ENCODE measurements at places on chromosomes 1 and 21.

DNA sequence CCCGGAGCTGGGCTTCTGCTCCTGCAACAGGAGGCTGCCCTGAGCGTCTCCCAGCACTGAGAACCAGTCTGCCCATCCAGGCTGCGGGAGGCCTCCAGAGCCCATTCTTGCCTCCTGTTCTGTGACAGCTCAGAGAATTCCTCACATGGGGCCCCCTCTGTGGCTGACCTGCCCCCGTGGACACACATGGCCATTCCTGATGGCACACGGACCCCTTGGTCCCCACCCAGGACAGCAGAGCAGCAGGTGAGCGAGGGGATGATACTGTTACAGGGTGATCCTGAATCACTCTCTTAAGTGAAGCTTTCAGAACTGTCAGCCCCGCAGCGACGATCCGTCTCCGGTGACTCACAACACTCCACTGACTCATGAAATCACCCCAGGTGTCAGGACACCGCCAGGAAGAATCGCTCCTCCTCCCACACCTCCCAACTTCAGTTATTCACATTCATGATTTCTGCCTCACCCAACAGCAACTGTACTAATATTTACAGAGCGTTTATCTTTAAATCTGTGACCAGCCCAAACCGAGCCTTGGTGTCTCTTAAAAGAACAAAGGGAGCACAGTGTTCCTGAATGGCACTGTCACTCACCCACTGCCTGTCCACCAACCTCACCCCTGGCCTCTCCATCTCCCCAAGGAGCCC is 22.5 kb downstream of the CHD5 start:
- DNase-seq: no peak

DNA sequence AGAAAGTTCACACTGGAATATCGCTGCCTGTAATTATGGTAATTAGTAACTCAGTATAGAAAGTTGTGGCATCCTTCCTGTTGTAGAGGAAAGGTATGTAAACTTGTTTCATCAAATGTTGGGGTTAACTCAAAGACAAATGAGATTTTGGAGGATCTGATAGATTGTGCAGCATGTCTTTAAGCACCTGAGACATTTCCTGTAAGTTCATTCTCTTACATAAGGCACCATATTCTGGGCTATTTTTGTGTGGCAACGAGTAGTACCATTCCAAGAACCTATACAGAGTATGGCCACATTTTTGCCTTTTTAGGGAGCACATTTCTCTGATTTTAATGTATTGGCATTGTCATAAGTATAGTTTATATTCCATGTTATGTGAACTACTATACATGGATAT is 88.8 kb downstream of the CDC14A start:
- no peak for DNase-seq

- no peak for DNase-seq
These were observed 58.5 kb downstream of the LDLRAD2 start for GRCh38 chr1:21870611-21871010.

DNA sequence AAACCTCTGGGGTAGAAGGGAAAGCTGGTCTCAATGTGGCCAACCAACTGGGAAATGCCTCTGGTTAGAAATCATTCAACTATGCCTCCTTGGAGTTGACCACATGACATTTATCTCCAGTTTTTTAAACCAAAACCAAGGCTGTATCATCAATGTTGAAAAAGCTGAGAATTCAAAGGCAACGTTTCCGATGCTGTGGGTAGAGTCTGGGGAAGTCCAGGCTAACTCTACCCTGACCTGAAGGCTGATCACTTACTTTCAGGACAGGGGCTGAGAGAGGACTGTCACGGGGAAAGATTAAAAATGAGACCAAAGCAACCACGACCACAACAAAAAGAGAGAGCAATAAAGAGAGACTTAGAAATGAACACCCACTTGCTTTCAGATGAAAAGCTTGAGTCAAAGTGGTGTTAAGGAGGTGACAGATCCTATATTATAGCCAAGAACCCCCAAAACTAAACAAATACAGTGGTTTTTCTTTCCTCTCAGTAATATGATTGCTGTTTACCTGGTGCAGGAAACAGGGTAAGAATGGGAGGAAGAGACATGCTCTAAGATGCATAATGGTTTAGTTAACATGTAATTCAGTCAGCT is 90.8 kb upstream of the TNFSF4 start:
- no peak for DNase-seq

- no peak for DNase-seq
These were observed 35.3 kb downstream of the AKT3 start for GRCh38 chr1:243814718-243815117.

GRCh38 chr1:183872403-183872802 is 67.5 kb downstream of the RGL1 start:
- no peak for DNase-seq

DNA sequence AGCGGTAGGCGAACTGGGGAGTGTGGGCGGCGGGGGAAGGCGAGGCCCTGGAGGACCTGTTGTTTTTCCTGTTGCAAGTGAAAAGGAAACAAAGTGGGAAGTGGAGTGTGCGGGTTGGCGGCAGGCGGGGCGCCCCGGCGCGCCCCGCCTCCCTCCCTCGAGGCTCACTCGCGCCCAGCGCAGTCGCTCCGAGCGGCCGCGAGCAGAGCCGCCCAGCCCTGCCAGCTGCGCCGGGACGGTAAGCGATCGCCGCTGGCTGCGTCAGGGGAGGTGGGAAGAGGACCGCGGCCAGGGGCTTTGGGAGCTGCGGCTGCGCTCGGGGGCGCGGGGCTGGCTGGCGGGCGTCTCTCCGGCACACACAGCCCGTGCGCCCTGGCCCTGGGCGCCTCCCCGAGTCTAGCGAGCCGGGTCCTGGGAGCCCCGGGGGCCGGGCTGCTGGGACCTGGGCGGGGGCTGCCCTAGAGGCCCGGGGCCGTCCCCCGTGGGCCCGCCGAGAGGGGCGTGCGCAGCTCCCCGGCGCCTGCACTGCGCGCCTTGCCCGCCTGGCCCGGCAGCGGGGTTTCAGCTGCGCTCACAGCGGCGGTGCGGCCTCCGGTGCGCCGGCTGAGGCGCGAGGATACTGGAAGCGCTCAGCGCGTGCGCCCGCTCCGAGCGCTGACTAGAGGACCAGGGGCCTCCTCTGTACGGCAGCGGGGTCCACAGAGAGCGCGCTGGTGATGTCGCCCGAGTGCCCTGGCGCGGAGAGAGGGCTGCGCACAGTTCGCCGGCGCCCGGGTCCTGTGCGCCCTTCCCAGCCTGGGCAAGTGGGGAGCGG is at the start of gene PIK3CD:
Gene PIK3CD, plus strand, starts transcription at position 167 of the 814 bp plus-strand sequence. CDS start 58,725 bp downstream, outside the sequence.
- DNase-seq: peak; percentile 45

DNA sequence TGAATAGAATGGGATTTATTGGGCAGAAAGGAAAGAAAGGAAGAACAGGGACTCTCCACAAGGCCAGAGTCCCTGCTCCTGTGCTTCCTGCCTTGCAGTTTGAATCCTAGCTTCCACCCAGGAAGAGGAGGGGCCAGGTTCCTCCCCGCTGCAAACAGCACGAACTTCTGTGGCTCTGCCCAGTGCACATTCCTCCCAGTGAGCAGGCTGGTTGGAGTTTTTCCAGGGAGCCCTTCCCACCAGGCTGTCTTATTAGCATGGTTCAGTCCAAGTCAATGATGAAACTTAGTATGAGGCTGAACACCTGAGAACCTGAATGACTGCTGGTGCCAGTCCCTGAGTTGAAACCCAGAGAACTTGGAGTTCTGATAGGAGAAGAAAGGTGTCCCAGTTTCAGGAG is 247.2 kb downstream of the DUSP10 start:
- DNase-seq: no peak

GRCh38 chr21:29661672-29662442 is 277.9 kb downstream of the GRIK1 start:
- DNase-seq: no peak

- DNase-seq: no peak
These were observed 690.4 kb downstream of the USP25 start for GRCh38 chr21:16420031-16420724.

- DNase-seq: no peak
These were observed 161.7 kb downstream of the FCRL5 start for GRCh38 chr1:157390651-157391050.

GRCh38 chr21:44950351-44950750 is 10.5 kb downstream of the SLX9 start:
- no peak for DNase-seq

GRCh38 chr1:55826381-55827080 is 611.4 kb upstream of the USP24 start:
- no peak for DNase-seq

GRCh38 chr1:107866870-107867269 is 98.1 kb downstream of the VAV3 start:
- DNase-seq: no peak

DNA sequence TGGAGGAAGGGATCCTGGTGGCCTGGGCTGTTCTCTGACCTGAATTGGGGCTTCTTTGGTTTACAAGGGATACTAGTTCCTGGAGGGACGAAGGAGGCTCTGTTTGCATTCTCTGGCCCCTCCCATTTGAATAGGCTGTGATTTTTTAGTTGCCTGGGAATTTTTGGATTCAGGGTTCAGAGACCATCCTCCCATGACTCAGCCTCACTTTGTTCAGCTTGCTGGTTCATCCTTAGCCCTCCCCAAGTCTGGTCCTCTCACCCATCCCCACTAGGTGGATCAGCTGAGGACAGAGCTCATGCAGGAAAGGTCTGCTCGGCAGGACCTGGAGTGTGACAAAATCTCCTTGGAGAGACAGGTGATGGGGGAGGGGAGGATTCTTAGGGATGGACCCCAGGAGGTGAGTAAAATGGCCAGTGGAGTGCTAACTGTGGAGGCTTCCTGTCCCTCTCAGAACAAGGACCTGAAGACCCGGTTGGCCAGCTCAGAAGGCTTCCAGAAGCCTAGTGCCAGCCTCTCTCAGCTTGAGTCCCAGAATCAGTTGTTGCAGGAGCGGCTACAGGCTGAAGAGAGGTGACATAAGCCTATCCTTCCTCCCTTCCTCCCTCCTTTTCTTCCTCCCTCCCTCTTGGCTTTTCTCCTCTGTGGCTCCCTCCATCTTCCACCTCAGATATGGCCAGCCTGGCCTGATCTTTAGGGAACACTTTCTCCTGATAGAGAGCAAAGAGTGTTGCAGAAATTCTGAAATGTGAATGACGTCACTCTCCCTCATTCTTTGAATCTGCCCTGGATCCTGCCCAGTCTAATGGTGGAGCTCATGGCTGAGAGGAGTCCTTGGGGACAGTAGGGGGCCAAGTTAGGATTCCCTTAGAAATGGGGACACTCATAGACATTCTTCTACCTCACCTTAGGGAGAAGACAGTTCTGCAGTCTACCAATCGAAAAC is 4.5 kb upstream of the TUFT1 start:
- DNase-seq: no peak
